ENCODE measurements at places on chromosomes 13 and 19. TPM values are rescaled to one million over a fixed set of nuclear protein-coding genes. Genes with fewer than 3 reads are reported as not detected.

DNA sequence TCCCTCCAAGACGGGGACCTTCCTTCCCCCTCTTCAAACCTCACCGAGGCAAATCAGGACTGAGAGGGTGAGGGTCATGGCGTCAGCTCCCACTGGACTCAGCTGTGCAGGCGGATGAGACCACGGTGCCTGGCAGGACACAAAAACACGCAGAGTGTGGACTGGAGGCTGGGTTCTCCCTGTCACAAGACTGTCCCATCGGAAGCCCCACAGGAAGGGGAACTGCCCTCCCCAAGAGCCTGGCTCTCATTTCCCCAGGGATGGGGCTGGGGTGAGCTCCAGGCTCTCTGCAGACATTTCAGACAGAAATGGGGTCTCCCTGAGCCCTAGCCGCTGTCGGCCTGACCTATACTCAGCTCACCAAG is at the start of gene LILRB5:
LILRB5 (minus strand) TSS at position 158 of the 365 bp plus-strand sequence; CDS start at position 78, 80 bp downstream.
- no peak for DNase-seq

DNA sequence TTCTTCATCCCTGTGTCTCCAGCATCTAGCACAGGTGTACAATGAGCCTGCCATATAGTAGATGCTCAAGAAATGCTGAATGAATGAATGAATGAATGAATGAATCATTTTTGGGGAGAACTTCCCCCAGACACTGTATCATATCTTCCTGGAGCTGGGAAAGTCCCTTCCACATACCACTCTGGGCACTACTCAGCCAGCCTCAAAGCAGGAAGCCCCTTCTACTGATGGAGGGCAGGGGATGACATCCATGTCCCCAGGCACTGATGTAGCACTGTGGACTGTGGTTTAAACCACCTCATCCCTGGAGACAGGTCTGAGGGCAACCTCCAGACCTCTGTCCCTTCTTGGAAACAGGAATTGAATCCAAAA is 4.8 kb downstream of the GNA15 start:
- no peak for DNase-seq

Gene ZNF284
- 2.2 TPM for total RNA-seq

GRCh38 chr19:17333611-17334413 is 843 bp downstream of the ANO8 start:
- DNase-seq = peak; percentile 93

DNA sequence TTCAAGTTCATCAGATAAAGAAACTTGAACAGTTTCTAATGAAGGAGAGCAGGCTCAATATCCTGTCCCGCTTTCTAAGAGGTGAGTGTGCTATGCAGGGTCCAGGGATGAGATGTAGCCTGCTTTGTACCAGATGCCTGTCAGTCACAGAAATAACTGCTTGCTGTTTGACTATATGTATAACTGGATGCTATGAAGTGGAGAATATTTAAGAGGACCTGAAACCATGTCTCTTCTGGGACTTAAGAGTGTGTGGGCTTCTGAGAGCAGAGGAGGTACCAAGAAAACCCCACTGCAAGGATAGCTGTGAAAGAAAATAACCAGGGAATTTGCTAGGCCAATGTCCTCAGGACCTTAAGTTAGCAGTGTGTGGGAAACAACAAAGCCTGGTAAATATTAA is 246.3 kb upstream of the RFC3 start:
- DNase-seq = no peak

Gene IFT88
- 5.4 TPM for total RNA-seq

- no peak for DNase-seq
Measured at GRCh38 chr19:46737298-46737654, 8.6 kb upstream of the FKRP start.

Data from activated CD8-positive, alpha-beta memory T cell treated with anti-CD3 and anti-CD28 coated beads, Interleukin-2, amount 10 ng/mL, durations not matched to agents 7 days and 5 days (primary cell).